Vagina (tissue), 2 donors: ENCODE measurements at places on chromosomes 3 and 15. TPM values are rescaled to one million over a fixed set of nuclear protein-coding genes. Genes with fewer than 3 reads are reported as not detected.

GUCA1C gene
- not detected for total RNA-seq

RPSA gene
- total RNA-seq: 1,049 TPM

LOXL1 gene
- total RNA-seq: 29.0 TPM

GP9 gene
- total RNA-seq: not detected

RARRES1 gene
- 742 TPM for total RNA-seq

STRIT1 gene
- not detected for total RNA-seq

EOGT gene
- total RNA-seq: 31.7 TPM

FEZF2 gene
- total RNA-seq: not detected

GRCh38 chr15:91132079-91132478 is 32.0 kb downstream of the SV2B start:
- no peaks in the 10 kb centered on the region for H3K4me1 ChIP-seq
- no peaks in the 10 kb centered on the region for H3K36me3 ChIP-seq
- H3K27me3 ChIP-seq: no peaks in the 10 kb centered on the region
- DNase-seq: no peak

GRCh38 chr3:51388286-51389029 is 2.6 kb upstream of the RBM15B start:
- DNase-seq: no peak
- H3K36me3 ChIP-seq: no peaks in the 10 kb centered on the region
- H3K27ac ChIP-seq: peak overlapping the region; percentile 11
- no peak overlapping the region for H3K4me3 ChIP-seq

- H3K36me3 ChIP-seq: no peaks in the 10 kb centered on the region
- no peaks in the 10 kb centered on the region for H3K27me3 ChIP-seq
- no peak for DNase-seq
- H3K4me1 ChIP-seq: no peaks in the 10 kb centered on the region
- no peak overlapping the region for H3K4me3 ChIP-seq
These were observed 90.2 kb downstream of the HES1 start for GRCh38 chr3:194225988-194226663.

DNA sequence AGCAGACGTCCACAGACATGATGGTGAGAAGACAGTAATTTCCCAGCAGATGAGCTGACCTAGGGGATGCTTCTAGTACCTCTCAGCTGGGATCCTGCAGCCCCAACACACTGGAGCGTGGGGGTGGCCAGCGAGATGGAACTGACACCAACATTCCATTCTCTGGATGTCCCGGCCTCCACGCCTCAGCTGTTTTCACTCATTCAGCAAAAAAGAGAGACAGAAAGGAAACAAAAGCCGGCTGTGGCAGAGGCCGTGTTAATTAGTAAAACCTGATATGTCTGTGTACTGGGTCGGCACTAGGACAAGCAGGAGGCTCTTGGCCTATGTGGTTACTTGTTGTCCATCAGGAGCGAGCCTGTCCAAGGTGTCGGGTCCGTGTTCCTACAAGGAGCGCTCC is 82.6 kb upstream of the MYZAP start:
- peak overlapping the region; percentile 74 for H3K27ac ChIP-seq
- no peaks in the 10 kb centered on the region for H3K36me3 ChIP-seq
- no peaks in the 10 kb centered on the region for H3K27me3 ChIP-seq
- H3K4me3 ChIP-seq: no peak overlapping the region
- H3K4me1 ChIP-seq: peaks cover 56% of the 10 kb centered on the region
- DNase-seq: no peak

- DNase-seq: no peak
- no peaks in the 10 kb centered on the region for H3K36me3 ChIP-seq
- no peaks in the 10 kb centered on the region for H3K4me1 ChIP-seq
- no peak overlapping the region for H3K27ac ChIP-seq
- H3K4me3 ChIP-seq: no peak overlapping the region
- no peaks in the 10 kb centered on the region for H3K27me3 ChIP-seq
These were observed 52.5 kb downstream of the TP63 start for GRCh38 chr3:189683546-189684255.
